ENCODE measurements at places on chromosomes 2 and 18.

- DNase-seq: peak; percentile 32
These were observed 536.2 kb upstream of the FSIP2 start for GRCh38 chr2:185202381-185202780.

DNA sequence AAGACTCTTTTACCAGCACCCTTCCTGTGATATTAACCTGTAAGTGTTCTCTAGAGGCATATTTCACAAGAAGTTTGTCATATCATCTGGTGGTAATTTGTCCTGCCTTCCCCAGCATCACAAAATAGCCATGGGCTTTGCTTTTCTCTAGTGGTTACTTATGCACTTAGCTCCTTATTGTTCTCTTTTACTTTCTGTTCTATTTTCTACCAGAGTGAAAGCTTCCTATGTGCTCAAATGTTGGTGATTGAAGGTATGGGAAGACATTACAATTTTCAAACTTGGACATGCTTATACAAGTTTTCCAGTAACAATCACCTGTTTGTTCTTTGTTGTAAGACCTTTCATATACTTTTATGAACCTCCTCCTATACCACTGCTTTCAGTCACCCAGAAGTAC lies 87.0 kb upstream of the KCNH7 start:
- no peak for DNase-seq

GRCh38 chr2:63049970-63050333 lies 678 bp upstream of the OTX1 start:
- no peak for DNase-seq

DNA sequence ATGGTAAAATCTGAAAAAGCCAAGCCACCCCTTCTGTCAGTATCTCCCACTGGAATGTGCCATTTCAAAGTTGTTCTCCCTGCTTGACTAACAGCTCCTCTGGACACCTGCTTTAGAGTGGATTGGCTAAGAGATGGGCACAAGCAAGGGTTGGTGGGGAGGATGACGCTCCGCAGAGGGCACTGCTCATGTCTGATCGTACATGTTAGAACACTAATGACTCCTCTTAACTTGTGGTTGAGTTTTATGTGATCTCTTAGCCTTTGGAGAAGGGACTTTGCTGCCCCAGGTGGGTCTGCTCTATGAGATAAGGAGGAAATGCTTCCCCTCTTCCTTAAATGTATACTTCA lies 8.2 kb upstream of the KIAA2012 start:
- DNase-seq: no peak

DNA sequence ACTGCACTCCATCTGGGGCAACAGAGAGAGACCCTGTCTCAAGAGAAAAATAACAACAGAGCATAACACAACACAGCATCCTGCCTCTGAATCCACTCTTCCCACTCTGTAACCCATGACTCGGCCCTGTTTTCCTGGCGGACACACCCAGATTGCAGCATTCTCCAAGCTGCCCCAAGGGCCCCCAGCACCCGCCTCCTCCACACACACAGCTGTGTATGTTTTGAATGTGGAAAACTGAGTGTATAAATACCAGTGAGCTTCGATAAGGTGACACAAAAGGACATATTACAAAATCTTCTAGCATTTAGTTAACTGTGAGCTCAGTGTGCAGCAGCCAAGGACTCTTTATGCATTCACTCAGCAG lies 13.0 kb downstream of the IMPA2 start:
- DNase-seq: no peak

Data from brain (organoid and tissue), 16 donors.